ENCODE measurements at places on chromosomes 5 and 9. TPM values are rescaled to one million over a fixed set of nuclear protein-coding genes. Genes with fewer than 3 reads are reported as not detected.
A peak's percentile ranks its signal among the peaks of the same experiment; 100 is the strongest.

GRCh38 chr5:74032617-74033016 is 406.6 kb downstream of the ARHGEF28 start:
- no peaks in the 10 kb centered on the region for H3K36me3 ChIP-seq
- H3K27me3 ChIP-seq: no peaks in the 10 kb centered on the region
- DNase-seq: no peak
- no peak overlapping the region for H3K27ac ChIP-seq

- no peaks in the 10 kb centered on the region for H3K27me3 ChIP-seq
- no peak overlapping the region for H3K27ac ChIP-seq
- no peak overlapping the region for H3K4me3 ChIP-seq
- no peaks in the 10 kb centered on the region for H3K4me1 ChIP-seq
Measured at GRCh38 chr5:161149078-161149477, 297.1 kb upstream of the ATP10B start.

DNA sequence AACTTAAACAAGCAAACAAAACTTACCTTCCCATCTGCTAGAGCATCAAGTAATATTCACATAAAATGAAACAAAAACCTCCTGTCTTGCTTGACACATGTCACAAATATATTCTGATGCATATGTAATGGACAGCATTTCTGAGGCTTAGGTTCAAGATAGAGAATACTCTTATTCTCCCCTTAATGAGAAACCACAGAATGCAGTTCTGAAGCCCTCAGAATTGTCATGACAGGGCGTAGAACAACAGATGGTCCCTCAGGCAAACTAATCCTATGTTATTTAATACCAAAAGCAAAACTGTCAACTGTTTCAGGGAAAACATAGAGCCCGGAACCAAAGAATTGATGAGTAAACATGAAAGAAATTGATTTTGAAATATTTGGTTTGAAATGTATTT is 229.9 kb upstream of the RIOK2 start:
- H3K4me3 ChIP-seq: no peak overlapping the region
- DNase-seq: no peak
- no peak overlapping the region for H3K27ac ChIP-seq
- no peaks in the 10 kb centered on the region for H3K36me3 ChIP-seq

GRCh38 chr9:93962017-93962416 is 6.9 kb upstream of the BARX1 start:
- H3K36me3 ChIP-seq: no peaks in the 10 kb centered on the region
- peaks cover 4% of the 10 kb centered on the region for H3K4me1 ChIP-seq
- no peak overlapping the region for H3K4me3 ChIP-seq

DNA sequence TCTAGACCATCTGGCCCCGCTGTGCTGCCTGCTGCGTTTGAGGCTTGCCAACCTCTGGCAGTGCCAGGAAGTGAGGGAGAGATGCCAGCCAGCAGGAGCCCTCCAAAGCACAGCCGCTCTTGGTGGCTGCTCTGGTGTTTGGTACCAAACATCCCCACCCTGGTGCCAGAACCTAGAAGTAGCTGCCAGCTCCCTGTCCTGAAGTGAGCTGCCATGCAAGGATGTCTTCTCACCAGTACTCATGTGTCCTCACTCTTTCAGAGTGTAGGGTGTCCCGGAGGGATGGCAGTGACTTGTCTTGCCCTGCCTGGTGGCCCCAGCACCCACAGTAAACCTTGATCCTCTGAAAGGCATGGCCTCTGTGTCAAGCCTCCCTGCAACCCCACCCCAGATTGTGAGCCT is 43.4 kb downstream of the AMBP start:
- H3K4me1 ChIP-seq: no peaks in the 10 kb centered on the region
- no peak overlapping the region for H3K27ac ChIP-seq
- DNase-seq: no peak
- H3K4me3 ChIP-seq: no peak overlapping the region

DNA sequence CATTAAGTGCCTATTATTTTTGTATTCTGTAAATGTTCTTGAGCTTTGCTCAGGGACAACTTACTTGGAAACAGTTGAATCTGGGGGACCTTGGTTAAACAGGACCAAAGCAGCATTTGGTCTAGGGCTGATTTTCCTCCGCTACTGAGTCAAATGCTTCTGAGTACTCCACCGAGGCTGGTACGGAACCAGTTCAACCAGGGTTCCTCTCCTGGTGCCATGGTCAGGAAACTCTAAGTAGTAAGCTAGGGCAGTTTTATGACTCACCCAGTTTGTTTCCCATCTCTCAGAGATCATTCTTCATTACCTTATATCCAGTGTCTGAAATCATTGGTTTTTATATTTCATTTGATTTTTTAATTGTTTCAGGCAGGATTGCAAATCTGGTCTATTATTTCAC is 111.9 kb upstream of the TNFAIP8 start:
- peak overlapping the region; percentile 23 for H3K27ac ChIP-seq
- H3K4me1 ChIP-seq: no peaks in the 10 kb centered on the region
- no peaks in the 10 kb centered on the region for H3K27me3 ChIP-seq
- no peak overlapping the region for H3K4me3 ChIP-seq
- DNase-seq: no peak

- H3K36me3 ChIP-seq: no peaks in the 10 kb centered on the region
- H3K27me3 ChIP-seq: no peaks in the 10 kb centered on the region
- no peak for DNase-seq
Measured at GRCh38 chr5:105158526-105158925, 1595.9 kb upstream of the NUDT12 start.

GRCh38 chr9:77589046-77589795 is 58.9 kb downstream of the GNA14 start:
- H3K4me3 ChIP-seq: no peak overlapping the region
- no peak for DNase-seq
- no peaks in the 10 kb centered on the region for H3K27me3 ChIP-seq
- no peak overlapping the region for H3K27ac ChIP-seq

DNA sequence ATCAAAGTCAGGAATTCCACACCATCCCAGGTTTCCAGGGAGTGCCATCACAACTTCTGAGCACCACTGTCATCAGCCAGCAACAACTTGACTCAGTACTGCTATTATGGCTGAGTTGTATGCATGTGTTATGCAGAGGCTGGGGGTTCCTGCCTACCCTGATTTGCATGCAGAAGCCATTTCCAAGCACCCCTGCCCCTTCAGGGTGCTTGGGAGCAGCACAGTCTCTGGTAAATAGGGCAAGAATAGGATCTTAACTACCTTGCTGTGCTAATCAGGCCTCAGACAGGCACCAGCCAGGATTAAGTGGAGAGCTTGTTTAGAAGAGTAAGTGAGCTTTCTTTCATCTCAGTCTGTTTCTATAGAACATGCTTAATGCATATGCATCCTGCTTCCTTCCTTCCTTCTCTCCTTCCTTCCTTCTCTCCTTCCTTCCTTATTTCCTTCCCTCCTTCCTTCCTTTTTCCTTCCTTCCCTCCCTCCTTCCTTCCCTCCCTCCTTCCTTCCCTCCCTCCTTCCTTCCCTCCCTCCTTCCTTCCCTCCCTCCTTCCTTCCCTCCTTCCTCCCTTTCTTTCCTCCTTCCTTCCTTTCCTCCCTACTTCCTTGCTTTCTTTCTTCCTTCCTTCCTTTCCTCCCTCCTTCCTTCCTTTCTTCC is 175.7 kb downstream of the FRMD3 start:
- H3K4me3 ChIP-seq: no peak overlapping the region
- no peaks in the 10 kb centered on the region for H3K4me1 ChIP-seq
- H3K27me3 ChIP-seq: no peaks in the 10 kb centered on the region
- no peak for DNase-seq
- H3K36me3 ChIP-seq: no peaks in the 10 kb centered on the region
- H3K27ac ChIP-seq: no peak overlapping the region

DNA sequence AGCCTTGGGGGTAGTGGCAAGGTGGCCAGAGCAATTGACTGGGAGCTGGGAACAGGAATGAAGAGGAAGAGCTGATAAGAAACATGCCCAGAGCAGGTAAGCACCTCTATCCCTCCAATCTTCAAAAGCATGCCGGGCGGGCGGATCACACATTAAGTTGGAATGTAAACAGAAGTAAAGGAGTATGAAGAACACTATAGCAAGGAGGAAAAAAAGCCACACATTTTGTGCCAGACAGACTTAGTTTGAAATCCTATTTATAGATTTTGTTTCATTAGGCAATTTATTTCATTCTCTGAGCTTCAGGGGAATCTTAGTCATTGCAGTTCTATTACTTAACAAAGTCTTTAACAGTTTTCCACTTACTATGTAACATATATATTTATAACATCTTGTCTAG is 173.9 kb upstream of the TNC start:
- H3K4me1 ChIP-seq: no peaks in the 10 kb centered on the region
- H3K27me3 ChIP-seq: no peaks in the 10 kb centered on the region
- H3K4me3 ChIP-seq: no peak overlapping the region
- no peak overlapping the region for H3K27ac ChIP-seq
- DNase-seq: no peak

GRCh38 chr9:15433191-15433590 is 10.5 kb downstream of the SNAPC3 start:
- DNase-seq: no peak
- H3K27ac ChIP-seq: no peak overlapping the region
- no peaks in the 10 kb centered on the region for H3K27me3 ChIP-seq
- H3K4me3 ChIP-seq: no peak overlapping the region
- H3K4me1 ChIP-seq: peaks cover 3% of the 10 kb centered on the region

GRCh38 chr9:37729499-37729898 is 24.1 kb upstream of the TRMT10B start:
- H3K4me3 ChIP-seq: no peak overlapping the region
- no peak for DNase-seq
- H3K4me1 ChIP-seq: no peaks in the 10 kb centered on the region
- no peaks in the 10 kb centered on the region for H3K36me3 ChIP-seq
- H3K27me3 ChIP-seq: no peaks in the 10 kb centered on the region

GRCh38 chr9:114611516-114612271 is 603 bp downstream of the TMEM268 start:
- H3K36me3 ChIP-seq: no peaks in the 10 kb centered on the region
- peaks cover 6% of the 10 kb centered on the region for H3K4me1 ChIP-seq
- H3K4me3 ChIP-seq: peak overlapping the region; percentile 97

GRCh38 chr5:147754372-147755122 is 28.0 kb downstream of the JAKMIP2 start:
- no peak for DNase-seq
- no peaks in the 10 kb centered on the region for H3K27me3 ChIP-seq
- H3K36me3 ChIP-seq: no peaks in the 10 kb centered on the region
- no peak overlapping the region for H3K27ac ChIP-seq

DNA sequence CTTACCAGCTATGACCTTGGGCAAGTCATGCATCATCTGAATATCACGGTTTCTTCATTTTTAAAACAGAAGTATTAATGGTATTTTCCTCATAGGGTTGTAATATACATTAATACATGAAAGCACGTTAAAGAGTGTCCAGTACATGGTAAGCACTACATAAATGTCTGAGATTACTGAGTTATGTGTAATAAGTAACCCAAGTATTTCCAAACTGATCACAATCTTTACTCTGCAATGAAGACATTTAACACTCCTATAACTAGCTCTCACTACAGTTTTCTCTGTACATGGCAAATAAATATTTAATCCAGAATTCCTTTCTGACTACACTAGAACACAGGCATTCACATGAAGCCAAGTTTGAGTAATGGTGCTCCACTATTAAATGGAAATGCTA is 4.0 kb downstream of the GLDC start:
- H3K36me3 ChIP-seq: no peaks in the 10 kb centered on the region
- no peak overlapping the region for H3K27ac ChIP-seq
- H3K4me3 ChIP-seq: no peak overlapping the region
- peaks cover 8% of the 10 kb centered on the region for H3K4me1 ChIP-seq
- DNase-seq: no peak

- no peak overlapping the region for H3K4me3 ChIP-seq
- H3K27me3 ChIP-seq: no peaks in the 10 kb centered on the region
- H3K4me1 ChIP-seq: no peaks in the 10 kb centered on the region
Measured at GRCh38 chr9:93226819-93227218, 42.9 kb downstream of the WNK2 start.

GRCh38 chr9:135677641-135678168 is 14.6 kb downstream of the LCN9 start:
- H3K4me3 ChIP-seq: no peak overlapping the region
- H3K4me1 ChIP-seq: no peaks in the 10 kb centered on the region
- H3K27me3 ChIP-seq: peaks cover 15% of the 10 kb centered on the region
- DNase-seq: no peak

DNA sequence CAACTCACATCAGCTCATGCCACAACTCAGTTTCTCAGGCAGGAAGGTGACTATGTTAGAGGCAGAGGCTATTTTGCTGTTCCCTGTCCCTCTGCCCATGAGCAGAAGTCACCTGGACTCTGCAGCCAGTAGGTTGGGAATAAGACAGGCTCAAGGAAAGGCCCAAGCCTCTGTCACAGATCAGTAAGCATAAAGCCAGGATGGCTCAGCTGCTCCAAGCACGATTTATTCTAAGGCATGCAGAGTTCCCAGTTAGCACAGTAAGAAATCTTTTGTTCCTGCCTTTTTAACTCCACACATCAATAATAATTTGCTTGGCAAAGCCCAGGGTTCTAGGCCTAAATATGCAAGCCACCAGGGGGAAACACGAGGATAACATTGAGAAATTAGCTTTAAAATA is 249.0 kb upstream of the ADRA1B start:
- H3K36me3 ChIP-seq: no peaks in the 10 kb centered on the region
- DNase-seq: no peak
- H3K4me3 ChIP-seq: no peak overlapping the region
- no peaks in the 10 kb centered on the region for H3K4me1 ChIP-seq
- no peaks in the 10 kb centered on the region for H3K27me3 ChIP-seq

- peak overlapping the region; percentile 98 for H3K27ac ChIP-seq
- no peaks in the 10 kb centered on the region for H3K36me3 ChIP-seq
- no peak for DNase-seq
- no peaks in the 10 kb centered on the region for H3K27me3 ChIP-seq
Measured at GRCh38 chr5:154756009-154756867, 1.1 kb downstream of the LARP1 start.

- DNase-seq: no peak
- H3K27ac ChIP-seq: no peak overlapping the region
- H3K27me3 ChIP-seq: no peaks in the 10 kb centered on the region
Measured at GRCh38 chr5:68049053-68049713, 166.4 kb upstream of the PIK3R1 start.

- H3K4me3 ChIP-seq: no peak overlapping the region
- H3K36me3 ChIP-seq: no peaks in the 10 kb centered on the region
- H3K27me3 ChIP-seq: no peaks in the 10 kb centered on the region
- H3K27ac ChIP-seq: no peak overlapping the region
- no peak for DNase-seq
Measured at GRCh38 chr5:62608529-62609511, 30.2 kb downstream of the LRRC70 start.

Gene NTRK2
- 112 TPM for total RNA-seq

Gene SMIM33
- total RNA-seq: not detected

Gene SPATA31E1
- total RNA-seq: not detected

Gene RAD1
- total RNA-seq: 23.3 TPM

Gene MVB12B
- 9.9 TPM for total RNA-seq

Gene SERF1A
- 6.3 TPM for total RNA-seq

Gene OBP2B
- total RNA-seq: 0.98 TPM

Gene C9orf72
- total RNA-seq: 43.9 TPM

Gene PCDHGA8
- total RNA-seq: 2.6 TPM

Gene MAP1B
- 2,233 TPM for total RNA-seq

Gene CDC25C
- total RNA-seq: 0.64 TPM

Gene ARHGEF39
- total RNA-seq: 1.6 TPM

Data from breast epithelium (tissue), 4 donors.